ENCODE measurements at places on chromosomes 11 and 22.

DNA sequence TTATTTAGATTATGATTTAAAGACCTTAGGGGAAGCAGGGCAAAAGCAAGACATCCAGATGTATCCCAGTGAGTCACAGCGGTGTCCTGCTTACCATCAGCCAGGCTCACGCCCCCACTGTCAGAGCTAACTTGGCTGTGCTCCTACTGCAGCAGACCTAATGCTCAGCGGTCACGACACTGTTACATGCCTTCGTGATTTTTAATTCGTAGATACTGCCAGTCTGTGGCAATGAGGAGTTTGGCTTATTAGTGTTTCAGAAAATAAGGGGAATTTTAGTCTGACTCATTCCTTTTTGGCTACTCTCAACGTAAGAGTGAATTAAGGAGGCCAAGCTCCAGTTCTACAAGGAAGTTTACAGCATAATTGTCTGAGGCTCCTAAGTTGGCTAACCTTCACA lies 22.7 kb downstream of the EFCAB6 start:
- DNase-seq, result peak; percentile 81

DNA sequence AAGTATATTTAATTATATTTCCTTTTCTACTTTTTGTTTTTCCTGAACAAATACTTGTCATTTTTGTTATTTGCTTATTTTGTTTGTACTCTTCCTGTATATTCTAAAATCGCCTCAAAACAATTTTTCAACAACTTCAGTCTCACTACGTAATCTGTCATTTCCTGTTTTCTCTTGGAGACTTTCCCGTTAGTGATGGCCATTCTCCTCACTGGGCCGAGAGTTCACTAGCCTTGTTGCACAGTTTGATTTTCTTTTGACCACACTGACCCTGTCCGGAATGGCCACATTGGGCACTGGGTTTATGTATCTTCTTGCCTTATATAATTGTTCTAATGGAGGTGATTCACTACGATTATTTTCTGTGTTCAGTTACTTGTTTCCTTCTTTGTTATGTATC lies 726.1 kb downstream of the FAM181B start:
- DNase-seq, result no peak

DNA sequence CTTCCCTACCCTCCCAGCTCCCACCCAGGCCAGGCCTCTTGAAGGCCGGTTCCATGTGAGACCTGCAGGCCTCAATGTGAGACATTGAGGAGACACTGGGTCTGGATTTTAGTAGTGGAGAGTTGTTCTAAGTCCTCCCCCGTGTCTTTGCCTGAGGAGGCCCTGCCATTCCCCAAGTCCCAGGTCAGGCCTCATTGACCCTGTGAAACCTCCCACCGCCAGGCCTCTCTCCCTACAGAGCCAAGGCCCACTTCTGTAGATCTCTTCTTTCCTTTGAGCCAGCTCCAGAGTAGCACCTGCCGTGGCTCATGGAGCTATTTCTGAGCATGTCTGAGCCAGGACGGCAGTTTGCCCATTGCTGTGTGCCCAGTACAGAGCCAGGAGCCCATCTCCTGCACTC lies 1419.6 kb downstream of the TBC1D22A start:
- no peak for DNase-seq

- DNase-seq, result no peak
Observed at GRCh38 chr22:39674536-39674935, 104.0 kb downstream of the CACNA1I start.

- peak; percentile 66 for DNase-seq
Observed at GRCh38 chr22:17199003-17199731, 20.1 kb downstream of the ADA2 start.

DNA sequence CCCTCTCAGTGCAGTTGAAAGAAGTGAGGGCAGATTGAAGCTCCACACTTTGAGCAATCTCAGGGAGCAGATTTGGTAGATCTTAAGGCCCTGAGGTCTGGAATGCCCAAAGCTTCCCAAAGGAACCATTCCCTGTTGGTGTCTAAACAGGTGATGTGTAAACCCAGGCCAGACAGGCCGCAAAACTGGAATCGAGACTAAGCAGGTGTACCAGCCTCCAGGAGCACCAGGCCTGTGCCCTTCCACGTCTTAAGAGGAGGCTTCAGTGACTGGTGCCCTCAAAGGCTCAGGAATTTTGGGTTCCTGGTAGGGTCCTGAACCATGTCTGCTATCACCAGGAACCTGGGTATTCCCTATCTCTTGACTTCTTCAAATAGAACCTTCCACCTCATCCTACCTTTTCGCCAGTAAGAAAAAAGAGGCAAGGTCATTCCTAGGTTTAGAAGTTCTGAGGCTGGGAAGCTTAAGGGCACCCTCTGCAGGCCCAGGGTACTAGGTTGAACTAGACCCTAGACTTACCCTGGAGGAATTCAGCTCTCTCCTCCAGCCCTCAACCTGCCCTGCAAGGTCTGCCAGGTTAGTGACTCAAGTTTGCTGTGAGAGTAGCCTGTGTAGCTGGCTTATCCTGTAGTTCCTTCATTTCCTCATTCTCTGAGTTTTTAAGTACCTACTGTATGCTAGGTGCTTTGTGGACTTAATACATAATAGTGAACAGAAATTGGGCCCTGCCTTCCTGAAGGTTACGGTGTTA lies 100.0 kb upstream of the NNMT start:
- no peak for DNase-seq

GRCh38 chr11:70220920-70221319 lies 17.8 kb downstream of the FADD start:
- no peak for DNase-seq

GRCh38 chr11:126341760-126342161 lies 13.7 kb upstream of the ST3GAL4 start:
- DNase-seq, result no peak
